Ovary (tissue), 10 donors: ENCODE measurements at places on chromosomes 4 and X.

GRCh38 chr4:95180531-95181242, 368.1 kb downstream of the UNC5C start:
- no peak for DNase-seq

DNA sequence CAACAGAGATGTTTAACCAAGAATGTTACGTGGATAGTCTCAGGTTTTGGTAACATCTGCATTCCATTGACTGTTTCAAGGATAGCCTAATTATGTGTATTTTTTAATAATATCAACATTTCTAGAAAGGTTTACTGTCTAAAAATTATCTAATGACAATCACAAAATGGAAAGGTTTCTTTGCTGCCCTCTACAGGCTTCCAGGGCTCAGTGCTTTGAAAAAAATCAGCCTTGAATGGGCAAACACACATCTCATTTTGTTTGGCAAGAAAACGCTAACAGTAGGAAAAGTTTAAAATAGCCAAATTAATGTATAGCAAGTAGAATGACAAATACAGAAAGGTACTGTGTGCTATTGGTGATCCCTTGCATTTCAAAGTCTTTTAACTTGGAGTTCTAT, 223.4 kb upstream of the PRPS2 start:
- DNase-seq = no peak

DNA sequence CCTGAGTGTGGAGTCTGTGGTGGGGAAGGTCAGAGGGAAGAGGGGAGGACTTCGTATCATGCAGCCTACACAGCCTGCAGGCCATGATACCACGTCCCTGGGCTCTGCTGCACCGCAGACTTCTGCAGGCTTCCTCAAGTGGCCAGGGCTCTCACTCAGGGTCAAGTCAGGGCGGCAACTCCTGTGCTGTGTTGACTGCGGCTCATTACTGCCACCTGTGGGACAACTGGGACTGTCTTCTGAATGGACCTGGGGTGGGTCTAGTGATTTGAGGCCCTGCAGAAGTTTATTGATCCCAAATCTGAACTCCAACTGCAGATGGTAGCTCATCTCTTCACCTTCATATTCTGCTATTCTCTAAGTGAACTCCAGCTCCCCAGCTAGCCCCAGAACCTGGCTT, 167.1 kb downstream of the NSUN7 start:
- DNase-seq = no peak

DNA sequence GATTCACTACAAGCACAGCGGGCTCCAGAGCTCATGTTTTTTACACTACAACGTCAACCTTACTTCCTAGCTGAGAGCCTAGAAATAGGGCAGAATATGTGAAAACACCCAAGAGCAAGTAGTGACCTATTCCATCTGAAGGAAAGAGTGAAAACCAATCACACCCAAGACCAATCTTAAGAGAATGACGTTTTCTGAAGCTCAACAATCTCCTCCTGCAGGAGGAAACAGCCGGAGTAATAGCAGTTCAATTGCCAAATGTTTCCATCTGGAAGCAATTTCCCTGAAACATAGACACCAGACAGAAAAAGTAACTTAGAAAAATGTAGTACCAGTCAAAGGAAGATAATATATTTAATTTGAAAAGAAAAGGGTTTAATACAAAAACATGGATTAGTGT, 142.4 kb downstream of the ANXA5 start:
- DNase-seq = no peak

DNA sequence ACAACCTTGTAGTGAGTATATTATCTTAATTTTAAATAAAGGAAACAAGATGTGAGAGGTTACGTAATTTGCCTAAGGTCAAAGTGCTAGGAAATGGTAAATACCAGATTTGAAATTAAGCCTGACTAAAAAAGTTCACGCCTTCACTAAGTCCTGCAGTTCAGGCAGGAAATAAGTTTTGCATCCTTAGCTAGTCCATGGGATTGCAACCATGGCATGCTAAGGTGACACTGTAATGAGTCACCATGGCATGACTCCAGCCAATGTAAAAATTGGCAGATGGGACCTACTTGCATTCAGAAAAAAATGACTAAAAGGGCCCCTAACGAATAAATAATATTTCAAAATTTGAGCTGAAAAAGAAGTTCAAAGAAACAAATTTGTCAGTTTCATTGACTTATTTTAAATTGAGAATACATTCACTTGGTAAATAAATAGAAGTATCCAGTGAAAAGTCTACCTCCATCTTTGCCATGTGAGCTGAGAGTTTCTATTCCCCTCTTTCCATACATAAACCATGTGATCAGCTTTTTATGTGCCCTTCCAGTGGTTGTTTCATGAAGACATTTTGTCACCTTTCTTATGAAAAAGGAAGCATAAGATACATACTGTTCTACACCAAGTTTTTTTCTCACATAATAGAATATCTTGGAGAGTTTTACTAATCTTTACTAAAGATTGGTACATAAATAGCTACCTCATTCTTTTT, 72.4 kb downstream of the ANKRD50 start:
- DNase-seq = no peak

GRCh38 chrX:12228862-12229261, 90.6 kb downstream of the FRMPD4 start:
- DNase-seq = no peak

DNA sequence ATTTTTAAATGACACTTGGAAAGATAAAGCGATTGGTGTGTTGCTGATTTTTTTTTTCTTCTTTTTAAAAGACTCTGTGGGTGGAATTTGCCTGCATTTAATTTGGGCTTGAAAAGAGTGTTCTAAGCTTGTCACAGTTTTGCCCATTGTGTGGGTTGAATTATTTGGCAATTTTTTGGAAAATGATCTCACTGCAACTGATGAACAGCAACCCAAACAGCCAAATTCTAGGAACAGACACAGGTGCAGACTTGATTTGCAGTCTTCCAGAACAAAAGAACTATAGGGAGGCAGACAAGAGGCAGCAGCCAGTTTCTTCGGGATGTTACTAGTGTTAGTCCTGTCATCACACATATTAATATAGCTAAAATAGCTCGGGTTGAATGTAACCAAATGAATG, 40.5 kb downstream of the CASP6 start:
- DNase-seq = no peak

GRCh38 chr4:147938496-147938895, 206.6 kb downstream of the ARHGAP10 start:
- DNase-seq = no peak

GRCh38 chr4:12712648-12713339, 771.3 kb downstream of the RAB28 start:
- DNase-seq = no peak

DNA sequence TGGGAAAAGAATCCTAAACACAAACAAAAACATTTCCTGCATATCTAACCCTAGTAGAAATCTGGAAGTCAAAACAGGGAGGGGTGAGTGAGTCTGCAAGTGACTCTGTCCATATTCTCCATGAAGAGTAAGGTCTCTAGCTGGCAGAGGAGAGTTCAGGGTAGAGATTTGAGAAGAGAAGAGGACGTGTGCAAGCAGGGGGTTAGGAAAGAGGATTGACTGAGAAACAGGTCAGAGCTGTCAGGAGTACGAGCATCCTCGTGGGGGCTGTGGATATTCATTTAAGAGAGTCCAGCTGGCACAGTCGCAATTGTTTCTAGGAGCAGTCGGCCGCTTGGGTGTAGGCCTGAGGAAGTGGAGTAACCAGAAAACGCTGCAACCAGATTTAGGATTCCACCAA, 27.9 kb downstream of the PROM1 start:
- no peak for DNase-seq

DNA sequence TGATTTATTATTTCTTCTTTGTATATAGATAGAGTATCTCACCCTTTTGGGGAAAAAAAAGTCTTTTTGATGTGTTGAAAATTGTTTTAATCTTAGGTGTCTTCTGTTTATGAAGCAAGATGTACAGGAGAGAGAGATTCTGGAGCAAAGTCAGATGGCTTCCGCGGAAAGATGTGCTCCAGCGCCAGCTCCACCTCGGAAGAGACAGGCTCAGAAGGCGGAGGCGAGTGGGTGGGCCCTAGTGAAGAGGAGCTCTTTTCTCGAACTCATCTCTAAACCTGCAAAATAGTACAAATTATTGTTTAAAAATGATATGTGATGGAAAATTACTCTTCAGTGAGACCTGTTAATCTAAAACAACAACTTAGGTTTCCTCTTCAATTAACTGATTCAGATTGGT, 28.9 kb upstream of the TBC1D14 start:
- no peak for DNase-seq

- DNase-seq = peak; percentile 19
Measured at GRCh38 chr4:128468123-128468989, 180.7 kb upstream of the PGRMC2 start.

- no peak for DNase-seq
Measured at GRCh38 chr4:154595807-154596206, 5.3 kb upstream of the FGA start.

GRCh38 chr4:17095771-17096170, 197.3 kb upstream of the LDB2 start:
- DNase-seq = no peak

- no peak for DNase-seq
Measured at GRCh38 chr4:8218371-8219031, 19.4 kb downstream of the SH3TC1 start.

GRCh38 chrX:132631579-132632232, 142.9 kb upstream of the MBNL3 start:
- DNase-seq = no peak

GRCh38 chr4:15676899-15677298, 4.7 kb upstream of the FAM200B start:
- DNase-seq = no peak

- no peak for DNase-seq
Measured at GRCh38 chr4:87101543-87102199, 118.7 kb downstream of the KLHL8 start.

DNA sequence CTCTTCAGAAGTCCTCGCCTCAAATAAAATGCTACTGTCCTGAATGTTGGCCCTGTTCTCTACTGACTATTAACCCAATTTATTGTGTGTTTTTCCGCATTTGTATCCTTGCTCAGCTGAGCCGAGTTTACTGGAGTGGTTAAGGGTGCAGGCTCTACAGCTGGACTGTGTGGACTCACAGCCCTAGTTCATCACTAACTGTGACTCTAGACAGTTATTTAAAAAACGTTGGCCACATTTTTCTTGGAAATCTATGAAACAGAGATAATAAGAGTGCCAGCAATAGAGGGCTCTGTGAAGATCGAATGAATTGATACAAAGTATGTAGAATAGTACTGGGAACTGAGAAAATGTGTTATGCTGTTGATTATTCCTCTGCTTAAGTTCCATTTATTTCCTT, 2.9 kb upstream of the GUF1 start:
- no peak for DNase-seq

DNA sequence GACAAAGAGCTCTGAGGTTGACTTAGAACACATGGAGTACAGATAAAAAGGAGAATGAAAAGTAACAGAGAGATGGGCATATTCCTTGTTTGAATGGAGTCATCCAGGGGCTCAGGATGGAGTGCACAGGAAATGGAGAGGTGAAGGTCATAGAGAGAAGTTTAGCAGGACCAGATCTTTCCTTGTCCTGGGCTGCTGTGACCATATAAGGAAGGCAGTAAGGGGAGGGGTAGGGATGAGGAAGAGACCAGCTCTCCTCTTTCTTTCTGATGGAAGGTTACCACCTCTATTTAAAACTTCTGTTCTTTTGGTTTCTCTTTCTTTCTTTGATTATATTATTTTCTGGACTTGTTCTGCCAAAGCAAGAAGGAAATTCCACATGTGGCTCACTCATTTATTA, 27.0 kb downstream of the AR start:
- no peak for DNase-seq

DNA sequence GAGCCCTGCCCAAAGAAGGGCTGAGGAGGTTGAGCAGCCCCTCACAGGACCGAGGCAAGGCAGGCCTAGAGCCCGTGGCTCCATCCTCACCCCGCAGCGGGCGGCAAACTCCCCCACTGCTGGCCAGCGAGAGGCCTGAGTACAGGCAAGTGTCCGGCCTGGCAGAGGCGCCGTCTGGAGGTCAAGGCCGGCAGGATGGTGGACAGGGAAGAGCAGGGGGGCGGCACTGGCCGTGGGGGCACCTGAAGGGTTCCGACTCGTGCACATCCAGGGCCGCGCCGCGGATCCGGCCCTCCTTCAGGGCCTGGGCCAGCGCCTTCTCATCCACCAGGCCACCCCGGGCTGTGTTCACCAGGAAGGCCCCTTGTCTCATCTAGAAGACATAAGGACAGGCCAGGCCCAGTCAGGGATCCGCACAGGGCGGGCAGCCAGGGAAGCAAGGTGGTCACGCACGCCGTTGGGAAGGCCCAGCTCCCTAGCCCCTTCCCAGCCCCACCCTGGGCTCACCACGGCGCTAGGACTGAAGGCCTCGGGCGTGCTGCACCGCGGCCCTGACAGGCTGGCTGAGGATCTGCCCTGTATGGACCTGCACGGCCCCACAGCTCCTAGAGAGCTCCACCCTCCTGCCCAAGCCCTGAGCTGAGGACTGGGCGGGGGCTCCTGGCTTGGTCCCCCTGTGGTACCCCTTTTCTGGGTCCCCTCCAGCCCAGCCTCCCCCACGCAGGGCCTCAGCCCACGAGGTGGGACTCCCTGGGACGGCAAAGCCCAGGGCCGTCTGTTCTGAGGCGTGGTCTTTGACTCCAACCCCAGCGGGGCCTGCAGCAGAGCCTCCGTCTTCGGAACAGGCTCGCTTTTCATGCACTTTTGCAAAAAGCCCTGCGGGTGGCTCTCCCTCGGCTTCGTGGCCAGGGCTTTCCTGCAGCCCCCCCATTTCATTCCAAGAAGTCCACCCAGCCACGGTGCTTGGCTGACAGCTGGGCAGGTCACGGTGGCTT, 34.5 kb downstream of the CTBP1 start:
- DNase-seq = no peak

DNA sequence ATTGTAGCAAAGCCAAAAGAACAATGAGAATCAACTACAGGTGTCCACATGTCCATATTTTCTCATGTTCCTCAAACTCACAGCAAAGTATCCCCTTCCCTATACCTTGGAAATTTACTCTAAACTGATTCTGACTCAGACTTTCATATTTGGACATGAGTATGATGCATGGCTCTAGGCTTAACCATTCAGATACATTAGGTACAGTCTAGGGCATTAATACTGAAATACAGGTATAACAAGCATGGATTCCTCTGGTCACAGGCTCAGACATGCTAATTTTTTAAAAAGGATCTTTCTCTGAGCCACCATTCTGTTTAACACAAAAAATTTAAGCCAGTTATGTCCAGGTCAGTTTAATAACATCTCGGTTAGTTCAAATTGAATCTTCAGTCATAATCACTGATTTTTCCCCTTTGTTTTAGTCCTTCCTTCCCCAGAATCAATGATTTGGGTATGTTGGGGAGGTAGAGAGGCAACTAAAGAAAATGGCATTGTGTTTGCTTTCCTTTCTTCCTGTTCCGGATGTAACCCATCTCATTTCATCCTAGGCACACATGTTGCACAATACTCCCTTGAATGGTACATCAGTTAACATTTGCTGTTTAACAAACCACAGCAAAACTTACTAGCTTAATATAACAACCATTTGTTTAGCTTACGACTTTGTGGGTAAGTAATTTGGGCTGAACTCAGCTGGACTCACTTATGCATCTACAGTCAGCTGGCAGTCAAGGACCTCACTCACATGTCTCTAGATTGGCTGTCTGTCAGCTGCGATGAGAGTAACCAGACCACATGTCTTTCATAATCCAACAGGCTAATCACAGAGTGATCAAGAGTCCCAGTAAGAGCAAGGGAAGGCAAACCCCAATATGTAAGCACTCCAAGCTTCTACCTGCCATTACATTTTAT, 75.3 kb upstream of the GRIA3 start:
- DNase-seq = no peak

GRCh38 chrX:123801901-123802300, 58.0 kb upstream of the XIAP start:
- no peak for DNase-seq
